ENCODE measurements at places on chromosomes 1 and 21.
A peak's percentile ranks its signal among the peaks of the same experiment; 100 is the strongest.

GRCh38 chr1:167678422-167678821 lies 43.4 kb upstream of the MPZL1 start:
- no peak overlapping the region for H3K27ac ChIP-seq
- H3K36me3 ChIP-seq, result peaks cover 37% of the 10 kb centered on the region
- peaks cover 30% of the 10 kb centered on the region for H3K4me1 ChIP-seq
- DNase-seq, result no peak
- H3K27me3 ChIP-seq, result no peaks in the 10 kb centered on the region
- no peak overlapping the region for H3K4me3 ChIP-seq

GRCh38 chr1:58718435-58718834 lies 18.6 kb upstream of the MYSM1 start:
- peaks cover 19% of the 10 kb centered on the region for H3K4me1 ChIP-seq
- no peak overlapping the region for H3K4me3 ChIP-seq
- no peaks in the 10 kb centered on the region for H3K36me3 ChIP-seq
- no peak for DNase-seq
- peak overlapping the region; percentile 34 for H3K27ac ChIP-seq
- peaks cover 13% of the 10 kb centered on the region for H3K27me3 ChIP-seq

DNA sequence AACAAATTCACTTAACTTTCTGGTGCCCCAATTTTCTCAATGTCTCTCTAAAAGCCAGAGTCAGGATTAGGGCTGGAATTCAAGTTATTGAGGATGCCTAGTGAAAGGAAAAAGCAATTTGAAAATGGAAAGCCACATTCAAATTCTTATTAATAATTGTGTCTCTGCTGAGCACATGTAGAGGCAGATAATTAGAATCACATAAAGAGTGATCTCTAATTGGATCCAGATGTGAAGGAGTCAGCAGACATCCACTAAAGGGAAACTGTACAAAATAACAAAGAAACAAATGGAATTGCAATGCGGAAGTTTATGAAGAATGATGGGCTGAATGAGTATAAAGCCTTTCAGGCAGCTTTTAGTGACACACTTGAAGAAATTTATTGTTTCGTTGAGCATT lies 482.6 kb downstream of the TTLL7 start:
- no peaks in the 10 kb centered on the region for H3K27me3 ChIP-seq
- no peak overlapping the region for H3K27ac ChIP-seq
- peaks cover 33% of the 10 kb centered on the region for H3K36me3 ChIP-seq
- H3K4me3 ChIP-seq, result no peak overlapping the region
- DNase-seq, result no peak

GRCh38 chr1:243435836-243436235 lies 180.0 kb downstream of the SDCCAG8 start:
- no peak overlapping the region for H3K4me3 ChIP-seq
- DNase-seq, result no peak
- H3K36me3 ChIP-seq, result peaks cover 6% of the 10 kb centered on the region
- no peak overlapping the region for H3K27ac ChIP-seq

DNA sequence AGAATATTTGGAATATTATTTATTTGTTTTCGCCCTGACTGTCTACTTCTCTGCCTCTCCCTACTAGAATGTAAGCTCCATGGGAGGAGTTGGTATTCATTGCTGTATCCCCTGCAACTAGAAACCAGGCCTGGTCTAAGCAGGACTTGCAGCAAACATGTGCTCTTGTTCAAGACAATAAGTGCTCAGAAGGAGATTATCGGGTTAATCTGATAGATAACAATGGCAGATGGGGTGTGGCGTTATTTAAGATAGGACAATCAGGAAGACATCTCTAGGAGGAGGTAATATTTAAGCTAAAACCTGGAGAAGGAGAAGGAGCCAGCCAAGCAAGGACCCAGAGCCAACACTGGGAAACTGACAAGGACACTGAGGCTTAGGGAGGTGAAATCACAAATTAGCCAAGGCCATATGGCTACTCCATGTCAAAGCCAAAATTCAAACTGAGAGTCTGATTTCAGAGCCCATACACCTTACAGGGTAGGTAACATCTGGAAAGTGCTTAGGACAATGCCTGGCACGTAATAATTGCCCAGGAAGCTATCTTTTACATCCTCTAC lies 41.5 kb downstream of the STYXL2 start:
- no peaks in the 10 kb centered on the region for H3K36me3 ChIP-seq
- no peaks in the 10 kb centered on the region for H3K4me1 ChIP-seq
- no peak overlapping the region for H3K27ac ChIP-seq
- DNase-seq, result no peak
- H3K4me3 ChIP-seq, result no peak overlapping the region
- H3K27me3 ChIP-seq, result peaks cover 52% of the 10 kb centered on the region

DNA sequence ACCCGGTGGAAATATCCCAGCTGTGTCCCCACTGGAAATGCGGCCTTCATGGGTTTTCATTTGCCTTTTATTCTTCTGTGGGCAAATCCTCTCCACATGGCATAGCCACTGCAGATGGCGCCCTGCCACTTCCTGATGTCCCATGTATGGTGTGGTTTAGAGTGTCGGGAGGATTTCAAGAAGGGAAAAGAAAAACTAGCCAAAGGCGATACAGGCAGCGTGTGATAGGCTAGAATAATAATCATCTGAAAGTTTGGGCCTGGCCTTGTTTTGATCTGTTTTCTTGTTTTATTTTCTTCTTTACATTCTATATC lies 123.6 kb downstream of the PEX14 start:
- no peaks in the 10 kb centered on the region for H3K27me3 ChIP-seq
- H3K4me1 ChIP-seq, result no peaks in the 10 kb centered on the region
- H3K36me3 ChIP-seq, result peaks cover 3% of the 10 kb centered on the region
- H3K4me3 ChIP-seq, result no peak overlapping the region

DNA sequence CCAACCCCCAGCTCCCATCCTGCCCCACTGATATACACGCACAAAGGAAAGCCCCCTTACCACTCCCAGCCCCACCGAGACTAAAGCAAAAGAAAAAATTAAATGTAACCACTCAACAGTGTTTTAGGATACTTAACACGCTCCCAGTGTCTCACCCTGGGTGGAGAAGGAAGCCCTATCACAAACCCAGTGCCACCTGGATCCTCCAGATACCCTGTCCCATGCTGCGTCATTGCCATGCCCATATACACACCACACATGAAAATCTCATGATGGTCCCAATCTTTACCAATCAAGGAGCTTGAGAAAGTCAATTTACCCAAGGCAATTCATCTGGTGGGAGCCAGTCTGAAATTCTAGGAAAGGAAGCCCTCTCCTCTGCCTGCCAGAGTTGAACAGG lies 11.2 kb downstream of the KIAA1614 start:
- no peak for DNase-seq
- no peak overlapping the region for H3K4me3 ChIP-seq
- no peaks in the 10 kb centered on the region for H3K4me1 ChIP-seq
- H3K27ac ChIP-seq, result no peak overlapping the region
- no peaks in the 10 kb centered on the region for H3K36me3 ChIP-seq

DNA sequence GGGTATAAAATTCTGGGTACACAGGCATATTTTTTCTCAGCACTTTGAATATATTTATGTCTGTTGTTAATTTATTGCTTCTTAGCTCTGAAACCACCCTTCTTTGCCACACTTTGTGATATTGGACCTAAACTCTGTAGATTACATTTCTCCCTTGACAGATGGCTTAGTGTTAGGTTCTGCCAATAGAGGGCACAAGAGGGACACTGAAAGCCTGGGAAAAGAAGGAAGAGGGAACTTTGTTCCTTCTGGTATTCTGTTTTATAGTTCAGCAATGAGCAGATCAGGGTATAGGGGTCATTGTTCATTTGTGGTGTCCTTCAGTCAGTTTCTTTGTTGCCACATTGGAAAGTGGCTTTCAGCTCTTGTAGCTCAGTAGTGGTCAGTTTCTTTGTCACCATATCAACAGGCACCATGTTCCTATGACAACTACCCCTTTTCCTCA lies 423.5 kb upstream of the PROX1 start:
- no peak for DNase-seq
- H3K4me1 ChIP-seq, result no peaks in the 10 kb centered on the region
- H3K4me3 ChIP-seq, result no peak overlapping the region
- no peaks in the 10 kb centered on the region for H3K36me3 ChIP-seq
- H3K27ac ChIP-seq, result no peak overlapping the region
- H3K27me3 ChIP-seq, result peaks cover 4% of the 10 kb centered on the region

DNA sequence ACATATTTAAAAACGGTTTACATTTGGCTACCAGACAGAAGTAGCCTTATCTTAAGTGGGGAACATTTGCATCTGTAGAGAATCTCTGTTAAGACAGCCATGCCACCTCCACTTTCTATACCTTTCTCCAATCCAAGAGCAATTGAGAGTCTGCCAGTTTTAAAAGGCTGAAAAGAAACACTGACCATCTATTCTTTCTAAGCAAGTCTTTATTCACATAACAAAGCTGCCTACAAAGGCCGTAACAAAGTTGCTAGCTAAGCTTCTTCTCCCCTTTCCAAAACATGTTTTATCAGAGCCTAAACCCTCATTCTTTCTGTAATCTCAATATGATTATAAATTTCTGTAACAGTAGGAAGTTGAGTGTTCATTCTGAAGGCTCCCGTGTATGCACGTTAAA lies 1078.3 kb downstream of the NCAM2 start:
- no peak for DNase-seq
- no peak overlapping the region for H3K27ac ChIP-seq
- H3K27me3 ChIP-seq, result no peaks in the 10 kb centered on the region
- no peaks in the 10 kb centered on the region for H3K4me1 ChIP-seq

GRCh38 chr1:160797861-160798273 lies 1.9 kb downstream of the LY9 start:
- H3K27me3 ChIP-seq, result no peaks in the 10 kb centered on the region
- peaks cover 51% of the 10 kb centered on the region for H3K36me3 ChIP-seq
- peak overlapping the region; percentile 96 for H3K4me3 ChIP-seq
- H3K4me1 ChIP-seq, result peaks cover 74% of the 10 kb centered on the region
- DNase-seq, result peak; percentile 82

DNA sequence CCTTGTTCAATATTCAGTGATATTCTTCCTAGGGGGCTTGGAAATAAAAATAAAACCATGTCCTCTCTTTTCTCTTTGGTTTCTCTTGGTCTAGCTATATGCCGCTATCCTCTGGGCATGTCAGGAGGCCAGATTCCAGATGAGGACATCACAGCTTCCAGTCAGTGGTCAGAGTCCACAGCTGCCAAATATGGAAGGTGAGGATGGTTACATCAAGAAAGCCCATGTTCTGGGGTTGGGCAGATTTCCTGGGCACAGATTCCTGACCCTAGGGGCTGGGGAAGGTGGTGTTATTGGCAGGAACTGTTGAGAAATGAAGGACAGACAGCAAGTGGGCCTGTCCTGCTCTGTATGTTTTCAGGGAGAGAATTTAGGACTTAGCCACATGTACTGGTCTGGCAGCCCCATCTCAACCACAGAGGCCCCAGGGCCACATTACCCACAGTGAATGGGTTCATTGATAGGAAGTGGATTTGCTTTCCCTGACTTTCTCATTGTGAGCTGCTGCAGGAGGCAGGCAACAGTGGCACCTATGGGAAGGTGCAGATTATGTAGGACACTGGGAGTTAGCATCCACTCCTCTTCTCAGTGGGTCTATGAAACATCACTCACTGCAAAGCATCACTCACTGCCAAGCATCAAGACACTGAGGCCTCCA lies 37.4 kb upstream of the HSD17B7 start:
- H3K4me1 ChIP-seq, result no peaks in the 10 kb centered on the region
- H3K27me3 ChIP-seq, result no peaks in the 10 kb centered on the region
- H3K27ac ChIP-seq, result no peak overlapping the region

DNA sequence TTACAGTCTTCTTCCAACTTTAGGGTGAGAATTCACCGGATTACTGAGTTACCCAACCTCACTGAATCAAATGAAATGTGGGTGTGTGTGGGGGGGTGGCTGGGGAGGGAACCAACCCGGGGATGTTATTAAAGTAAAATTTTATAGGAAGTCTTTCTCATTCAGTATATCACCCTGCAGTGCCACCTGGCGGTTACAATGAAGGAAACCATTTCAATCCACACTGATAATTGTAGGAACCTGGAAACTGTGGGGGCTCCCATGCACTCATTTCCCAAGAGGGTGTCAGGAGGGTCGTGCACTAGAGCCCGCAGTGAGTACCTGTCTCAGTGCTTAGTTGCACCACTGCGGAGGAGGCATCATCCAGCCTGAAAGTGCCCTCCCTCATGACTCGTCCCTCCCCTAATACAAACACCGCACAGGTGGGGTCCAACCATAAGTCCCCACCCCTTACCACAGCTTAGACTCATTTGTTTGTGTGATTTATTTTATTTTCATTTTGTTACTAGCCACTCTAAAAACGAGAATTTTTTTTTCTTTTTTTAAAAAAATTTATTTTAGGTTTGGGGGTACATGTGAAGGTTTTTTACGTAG lies 29.1 kb upstream of the IGSF5 start:
- H3K27me3 ChIP-seq, result no peaks in the 10 kb centered on the region
- H3K36me3 ChIP-seq, result no peaks in the 10 kb centered on the region
- H3K27ac ChIP-seq, result no peak overlapping the region
- H3K4me1 ChIP-seq, result no peaks in the 10 kb centered on the region
- DNase-seq, result peak; percentile 55

- no peak for DNase-seq
- H3K4me1 ChIP-seq, result peaks cover 56% of the 10 kb centered on the region
- H3K4me3 ChIP-seq, result peak overlapping the region; percentile 75
- peak overlapping the region; percentile 69 for H3K27ac ChIP-seq
- H3K27me3 ChIP-seq, result peaks cover 53% of the 10 kb centered on the region
- H3K36me3 ChIP-seq, result peaks cover 31% of the 10 kb centered on the region
These were observed 1.1 kb upstream of the TRPM2 start for GRCh38 chr21:44352253-44352860.

DNA sequence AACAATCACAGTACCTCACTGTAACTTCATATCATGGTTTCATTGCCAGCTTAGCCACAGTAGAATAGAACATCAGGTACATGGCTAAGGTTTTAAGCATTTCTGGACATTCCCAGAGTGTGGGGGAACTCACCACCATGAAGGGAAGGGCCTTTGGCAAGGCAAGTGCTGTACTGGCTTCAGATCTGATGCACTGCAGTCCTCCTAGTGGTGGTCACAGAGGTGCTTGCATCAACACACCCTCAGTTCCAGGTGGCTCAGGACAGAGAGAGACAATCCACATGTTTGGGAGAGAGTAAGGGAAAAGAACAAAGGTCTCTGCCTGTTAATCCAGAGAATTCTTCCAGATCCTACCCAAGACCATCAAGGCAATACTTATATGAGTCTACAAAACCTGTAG lies 528.4 kb upstream of the RGS18 start:
- H3K36me3 ChIP-seq, result no peaks in the 10 kb centered on the region
- DNase-seq, result no peak
- no peaks in the 10 kb centered on the region for H3K27me3 ChIP-seq
- H3K4me1 ChIP-seq, result no peaks in the 10 kb centered on the region
